ENCODE measurements at places on chromosomes 7 and 10.

DNA sequence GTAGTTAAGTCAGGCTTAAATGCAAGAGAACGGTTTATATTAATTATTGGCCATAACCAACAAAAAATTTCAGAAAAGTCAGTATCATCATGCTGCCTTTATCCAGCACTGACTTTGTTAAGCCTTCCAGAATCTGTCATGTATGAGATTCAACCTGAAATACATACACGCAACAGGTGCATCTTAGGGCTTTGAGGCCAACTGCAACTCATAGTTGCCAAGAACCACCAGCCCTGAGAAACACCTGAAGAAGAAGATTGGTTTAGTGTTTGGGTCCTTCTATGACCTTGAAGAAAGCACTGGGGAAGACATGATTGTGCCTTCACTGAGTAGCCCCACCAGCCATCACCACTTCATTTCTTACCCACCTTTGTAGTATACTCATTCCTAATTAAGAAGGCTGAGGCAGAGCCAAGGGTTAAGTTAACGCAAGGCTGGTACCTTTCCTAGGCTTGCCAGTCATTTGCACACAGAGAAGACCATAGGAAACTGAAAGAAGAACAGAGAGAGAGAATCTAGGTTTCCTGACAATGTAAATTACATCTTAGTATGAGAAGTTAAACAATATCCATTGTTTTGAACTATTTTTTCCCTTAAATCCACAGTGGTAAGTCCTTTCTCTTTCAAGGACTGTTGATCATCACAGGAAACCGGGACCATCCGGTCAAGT lies 200.1 kb upstream of the PRKCQ start:
- no peak for DNase-seq

DNA sequence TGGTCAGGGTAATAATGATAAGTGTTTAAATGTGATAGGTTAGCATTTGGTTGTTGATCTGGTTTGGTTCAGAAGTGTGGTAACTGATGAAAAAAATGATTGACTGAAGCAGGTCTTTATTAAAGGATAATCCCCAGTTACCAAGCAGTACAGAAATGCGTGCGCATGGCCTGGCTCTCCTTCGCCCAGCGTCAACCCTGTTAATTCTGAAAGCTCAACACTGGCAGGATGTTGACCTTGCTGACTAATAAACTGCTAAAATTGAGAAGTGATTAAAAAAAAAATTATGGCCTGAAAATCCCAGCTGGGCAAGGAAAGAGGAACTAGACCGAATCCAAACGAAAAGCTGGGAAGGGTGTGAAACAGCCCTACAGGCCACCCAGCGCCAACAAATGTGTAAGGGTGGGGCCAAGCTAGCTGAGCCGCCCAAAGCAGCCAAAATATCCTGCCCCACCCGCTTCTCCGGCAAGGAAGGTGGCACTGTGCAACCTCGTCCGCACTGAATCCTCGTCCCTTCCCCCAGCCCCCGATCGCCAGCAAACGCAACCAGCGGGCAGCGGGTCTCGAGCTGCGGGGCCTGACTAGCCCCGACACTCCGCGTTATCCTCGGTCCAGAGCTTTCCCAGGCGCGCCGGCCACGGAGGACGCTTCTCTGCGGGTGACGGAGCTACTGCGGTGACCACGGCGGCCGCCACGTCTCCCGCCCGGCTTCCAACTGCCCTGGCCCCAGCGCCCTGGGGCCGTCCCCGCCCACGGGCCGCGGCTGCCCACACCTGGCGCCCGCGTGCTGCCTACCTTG lies 561 bp downstream of the SHTN1 start:
- peak; percentile 3 for DNase-seq

GRCh38 chr7:132815696-132816311 lies 239.5 kb upstream of the PLXNA4 start:
- no peak for DNase-seq

- no peak for DNase-seq
Observed at GRCh38 chr10:104250371-104250770, 4.3 kb upstream of the GSTO1 start.

DNA sequence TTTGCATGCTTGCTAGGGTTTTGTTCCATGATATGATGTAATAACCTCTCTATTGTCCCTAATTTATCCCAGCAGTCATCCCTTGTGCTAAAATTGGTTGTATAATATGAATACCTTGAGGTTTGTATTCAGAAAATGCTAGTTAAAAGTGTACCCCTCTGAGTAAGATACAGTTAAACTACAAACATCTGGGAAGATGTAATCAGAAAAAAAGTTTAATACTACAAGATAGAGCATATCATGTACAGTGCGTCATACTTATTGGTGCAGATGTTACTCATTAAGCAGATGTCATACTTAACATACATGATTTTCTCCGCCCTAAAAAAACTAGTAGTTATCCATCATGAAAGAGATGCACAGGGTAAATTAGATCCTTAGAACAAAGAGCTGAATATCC lies 336.1 kb upstream of the KCND2 start:
- DNase-seq: no peak

- DNase-seq: peak; percentile 4
Observed at GRCh38 chr10:124742413-124743190, 1.6 kb downstream of the FAM53B start.

DNA sequence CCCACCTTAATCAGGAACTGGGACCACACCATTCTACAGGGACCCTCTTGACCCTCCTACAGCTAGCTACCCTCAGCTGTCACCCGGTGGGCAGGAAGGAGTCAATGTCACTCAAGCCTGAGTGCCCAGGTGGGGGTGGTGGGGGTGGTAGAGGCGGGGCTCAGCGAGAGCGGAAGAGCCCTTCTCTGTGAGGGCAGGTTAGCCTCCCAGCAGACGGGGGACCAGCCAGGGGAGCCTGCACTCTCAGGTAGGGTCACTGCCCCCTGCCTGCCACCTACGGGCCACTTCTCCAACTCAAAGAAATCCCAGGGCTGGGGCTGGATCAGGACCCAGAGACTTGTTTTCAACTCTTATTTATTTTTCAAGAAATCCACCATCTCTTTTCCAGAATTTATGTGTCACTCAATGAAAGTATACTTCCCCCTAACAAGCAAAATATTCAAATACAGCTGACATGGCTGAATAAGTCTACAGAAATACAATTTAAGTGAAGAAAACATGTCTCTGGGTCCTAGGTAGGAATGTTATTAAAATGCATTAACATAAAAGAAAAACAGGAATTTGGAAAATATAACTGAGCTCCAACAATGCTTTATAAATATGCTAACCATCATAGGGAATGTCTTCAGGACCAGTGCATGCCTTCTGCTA lies 63.4 kb upstream of the DDC start:
- no peak for DNase-seq

GRCh38 chr7:91330191-91330808 lies 66.1 kb downstream of the FZD1 start:
- no peak for DNase-seq

- no peak for DNase-seq
Observed at GRCh38 chr7:123961771-123962170, 36.7 kb downstream of the SPAM1 start.

DNA sequence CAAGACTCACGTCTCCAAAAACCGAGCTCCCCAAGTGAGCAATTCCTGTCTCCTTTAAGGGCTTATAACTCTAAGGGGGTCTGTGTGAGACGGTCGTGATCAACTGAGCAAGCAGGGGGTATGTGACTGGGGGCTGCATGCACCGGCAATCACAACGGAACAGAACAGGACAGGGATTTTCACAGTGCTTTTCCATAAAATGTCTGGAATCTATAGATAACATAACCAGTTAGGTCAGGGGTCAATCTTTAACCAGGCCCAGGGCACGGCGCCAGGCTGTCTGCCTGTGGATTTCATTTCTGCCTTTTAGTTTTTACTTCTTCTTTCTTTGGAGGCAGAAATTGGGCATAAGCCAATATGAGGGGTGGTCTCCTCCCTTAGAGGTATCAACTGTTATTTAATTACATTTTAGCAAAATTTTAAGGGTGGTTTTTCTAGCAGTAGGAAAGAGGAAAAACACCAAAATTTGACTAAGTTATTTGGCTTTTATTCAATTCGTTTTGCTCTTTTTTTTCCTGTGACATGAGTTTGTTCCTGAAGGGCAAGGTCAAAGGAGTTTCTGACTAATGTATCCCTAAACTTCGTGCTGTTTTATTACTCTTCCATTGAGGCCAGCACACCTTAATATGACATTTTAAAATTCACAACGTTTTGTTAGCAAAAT lies 121.4 kb upstream of the SEC61G start:
- no peak for DNase-seq

DNA sequence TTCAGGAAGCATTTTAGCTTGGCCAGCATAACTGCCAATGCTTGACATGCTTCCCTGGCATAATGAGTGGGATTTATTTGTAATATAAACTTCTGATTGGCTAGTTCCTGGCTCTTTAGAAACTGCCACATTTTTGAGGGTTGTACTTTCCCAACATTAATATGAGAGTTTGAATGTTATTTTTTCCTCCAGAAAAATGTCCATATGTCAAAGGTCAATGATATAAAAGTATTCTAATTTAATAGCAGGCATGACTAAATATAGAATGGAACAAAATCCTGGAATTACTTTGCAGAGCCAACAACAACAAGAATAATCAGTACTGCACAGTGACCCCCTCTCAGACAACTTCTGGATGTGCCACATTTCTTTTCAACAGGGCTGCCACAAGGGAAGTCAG lies 352.6 kb downstream of the PRPF18 start:
- no peak for DNase-seq

DNA sequence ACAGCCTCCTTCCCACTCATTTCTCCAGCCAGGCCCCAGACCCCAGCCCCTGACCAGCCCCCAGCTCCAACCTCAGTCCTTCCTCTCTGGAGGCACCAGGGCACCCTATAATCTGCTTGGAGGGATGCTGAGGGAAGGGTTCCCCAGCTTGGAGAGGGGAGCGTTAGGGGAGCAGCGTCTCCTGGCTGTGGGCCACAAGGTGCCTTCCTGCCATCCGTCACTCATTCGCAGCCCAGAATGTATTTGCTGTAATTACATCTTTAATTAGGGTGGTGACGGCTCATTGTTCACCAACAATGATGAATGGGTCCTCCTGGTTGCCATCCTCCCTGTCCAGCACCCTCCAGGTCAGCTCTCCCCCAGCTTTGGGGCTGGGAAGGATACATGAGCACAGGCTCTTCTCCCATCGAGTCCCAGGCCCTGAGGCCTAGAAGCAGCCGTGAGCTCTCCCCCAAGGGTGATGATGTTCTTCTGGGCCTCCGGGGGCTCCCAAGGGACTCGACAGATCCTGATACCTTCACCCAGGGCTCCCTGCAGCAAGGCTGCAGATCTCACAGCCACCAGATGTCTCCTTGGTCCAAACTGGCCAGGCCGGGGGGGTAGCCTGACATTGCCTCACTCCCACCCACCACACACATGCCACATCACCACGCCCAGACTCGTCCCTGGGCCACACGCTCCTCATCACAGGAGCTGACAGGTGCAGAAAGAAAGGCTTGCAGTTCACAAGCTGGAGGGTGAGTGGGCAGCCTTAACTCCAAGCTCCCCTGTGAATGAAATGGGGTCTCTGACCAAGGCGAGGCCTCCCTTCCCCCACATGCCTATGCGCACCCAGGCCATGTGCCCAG lies 26.8 kb downstream of the POLL start:
- DNase-seq: no peak

DNA sequence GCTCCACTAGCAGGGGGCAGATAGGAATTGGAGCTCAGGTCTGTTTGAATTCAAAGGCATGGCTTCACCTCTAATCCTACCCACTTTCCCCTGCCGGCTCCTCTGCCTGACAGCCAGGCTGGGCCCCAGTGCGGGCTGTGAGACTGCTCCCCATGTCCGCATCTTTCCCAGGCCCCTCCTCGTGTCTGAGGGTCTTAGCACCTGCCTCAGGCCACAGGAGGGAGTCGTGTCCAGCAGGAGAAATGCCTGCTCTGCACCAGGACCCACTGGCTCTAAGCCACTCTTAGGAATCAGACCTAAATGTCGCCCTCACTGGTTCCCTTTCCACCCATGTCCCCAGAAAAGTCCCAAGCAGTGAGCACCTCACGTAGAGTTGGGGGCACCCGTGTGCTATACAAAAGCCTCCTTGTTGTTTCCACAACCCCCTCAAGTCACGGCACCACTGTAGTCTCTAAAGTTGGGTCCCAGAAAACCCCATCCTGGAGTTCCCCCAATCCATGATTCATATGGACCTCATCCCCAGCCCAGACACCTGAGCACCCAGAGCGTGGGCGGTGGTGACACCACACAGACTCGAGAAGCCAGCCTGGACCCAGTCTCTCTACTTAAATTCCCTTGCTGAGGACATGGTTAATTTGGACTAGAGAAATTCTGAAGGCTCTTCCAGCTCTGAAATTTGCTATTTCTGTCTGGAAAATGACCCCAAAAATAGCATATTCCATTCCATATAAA lies 466.4 kb upstream of the ZMIZ1 start:
- DNase-seq: no peak

- DNase-seq: no peak
Observed at GRCh38 chr7:47827871-47828270, 120.4 kb downstream of the PKD1L1 start.

Data from NCI-H1930 (cell line).